Pulmonary artery endothelial cell (primary cell): ENCODE measurements at places on chromosomes 6 and 20.

DNA sequence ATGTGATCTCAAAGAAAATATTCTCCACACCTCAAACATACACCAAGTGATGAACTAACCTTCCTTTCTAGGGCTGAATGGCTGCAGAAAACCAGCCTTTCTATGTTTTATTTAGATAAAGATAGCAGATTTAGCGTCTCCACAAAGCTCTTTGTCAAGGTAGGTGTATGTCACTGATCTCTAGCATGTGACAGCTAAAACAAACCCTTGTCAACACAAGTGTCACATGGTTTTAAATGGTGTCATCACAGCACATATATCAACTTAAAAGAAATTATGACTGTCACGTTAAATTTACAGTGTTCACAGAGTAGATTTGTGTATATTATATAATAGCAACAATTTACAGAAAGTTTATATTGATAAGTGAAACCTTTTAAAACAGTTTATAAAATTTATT is 58.3 kb downstream of the TENT5A start:
- no peak for DNase-seq

DNA sequence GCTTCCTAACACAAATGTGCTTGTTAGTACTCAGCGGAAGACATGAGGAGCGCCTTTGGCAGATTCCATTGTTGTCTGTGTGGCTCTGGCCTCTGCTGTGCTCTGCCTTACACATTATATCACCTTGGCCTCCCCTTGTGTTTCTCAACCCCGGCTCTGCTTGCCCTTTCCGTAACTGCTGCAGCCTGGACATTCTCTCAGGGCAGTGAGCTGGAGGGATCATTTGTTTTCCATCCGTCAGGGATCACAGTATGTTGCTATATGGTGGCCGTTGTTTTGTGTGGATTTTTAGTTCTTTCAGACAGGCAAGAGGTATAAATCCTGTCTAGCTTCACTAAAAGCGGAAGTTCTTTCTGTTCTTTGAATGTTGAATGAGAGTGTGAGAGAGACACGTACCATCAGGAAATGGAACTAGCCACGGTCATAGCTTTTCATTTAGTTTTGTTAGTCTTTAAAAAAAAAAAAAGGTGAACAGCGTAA is 175.1 kb downstream of the JARID2 start:
- no peak for DNase-seq

GRCh38 chr6:139693735-139694134 is 319.3 kb upstream of the CITED2 start:
- DNase-seq = no peak

GRCh38 chr6:162313922-162314660 is 413.5 kb downstream of the PRKN start:
- DNase-seq = no peak

- no peak for DNase-seq
Measured at GRCh38 chr6:123118811-123119210, 122.8 kb downstream of the CLVS2 start.

DNA sequence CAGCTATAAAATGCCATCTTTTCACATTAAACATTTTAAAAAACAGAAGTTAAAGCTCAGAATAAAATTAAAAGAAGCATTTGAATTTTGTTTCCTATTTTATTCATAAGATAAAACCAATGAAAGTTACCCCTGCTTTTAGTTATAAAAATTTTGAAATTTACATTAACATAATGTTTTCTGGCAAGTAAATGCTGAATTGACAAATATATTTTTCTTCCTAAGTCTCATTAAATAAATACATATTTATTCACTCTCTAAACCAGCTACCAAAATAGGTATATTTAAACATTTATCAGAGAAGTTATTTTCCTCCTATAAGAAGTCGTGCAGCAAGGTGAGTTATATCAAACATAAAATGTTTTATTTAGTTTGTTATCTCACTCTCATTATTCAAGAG is 213.6 kb downstream of the TRDN start:
- no peak for DNase-seq

- no peak for DNase-seq
Measured at GRCh38 chr6:137791281-137792159, 75.5 kb upstream of the TNFAIP3 start.

DNA sequence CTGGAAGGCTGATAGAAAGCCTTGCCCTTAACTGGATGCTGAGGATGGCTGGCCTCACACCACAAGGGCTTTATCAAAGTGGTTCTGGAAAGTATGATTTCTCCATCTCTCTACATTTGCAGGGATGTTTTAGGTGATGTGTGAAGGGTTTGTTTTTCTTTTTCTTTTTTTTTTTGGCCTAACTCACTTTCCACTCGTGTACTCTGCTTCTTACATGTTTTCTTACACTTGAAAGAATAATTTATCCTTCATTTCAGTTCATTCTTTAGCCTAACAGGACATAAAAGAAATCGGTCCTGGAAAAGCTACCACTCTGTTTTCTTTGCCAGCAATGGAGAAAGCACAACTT is 41.2 kb downstream of the ISM1 start:
- no peak for DNase-seq

GRCh38 chr20:63908008-63908682 is 13.2 kb downstream of the DNAJC5 start:
- no peak for DNase-seq

GRCh38 chr6:33822575-33823395 is 19.0 kb upstream of the MLN start:
- DNase-seq = no peak

GRCh38 chr6:166733900-166734299 is 106.8 kb upstream of the RPS6KA2 start:
- no peak for DNase-seq

- DNase-seq = no peak
Measured at GRCh38 chr6:15876406-15876805, 213.6 kb upstream of the DTNBP1 start.

DNA sequence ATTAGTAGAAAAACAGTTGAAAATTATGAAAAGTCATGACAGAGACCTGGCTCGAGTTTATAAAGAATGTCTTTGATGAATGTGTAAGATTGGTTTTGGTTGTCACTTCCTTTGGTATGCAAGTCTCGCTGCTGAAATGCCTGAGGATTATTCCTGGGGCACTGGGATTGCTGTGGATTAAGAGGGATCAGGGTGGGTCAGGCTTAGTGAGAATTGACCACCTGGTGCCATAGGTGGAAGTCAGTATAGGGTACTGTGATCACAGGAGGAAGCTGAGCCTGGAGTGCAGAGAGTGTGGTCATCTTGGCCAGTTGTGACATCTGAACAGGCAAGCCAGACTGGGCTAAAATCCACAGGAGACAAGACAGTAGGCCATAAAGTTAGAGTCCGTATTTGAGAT is 34.9 kb downstream of the CEP43 start:
- no peak for DNase-seq

- no peak for DNase-seq
Measured at GRCh38 chr6:79922018-79922417, 25.3 kb downstream of the ELOVL4 start.

GRCh38 chr6:25351485-25351884 is 72.3 kb downstream of the CARMIL1 start:
- DNase-seq = no peak

GRCh38 chr20:34926581-34926980 is 29.0 kb downstream of the GSS start:
- no peak for DNase-seq

- no peak for DNase-seq
Measured at GRCh38 chr20:57410398-57410920, 19.3 kb downstream of the RBM38 start.

DNA sequence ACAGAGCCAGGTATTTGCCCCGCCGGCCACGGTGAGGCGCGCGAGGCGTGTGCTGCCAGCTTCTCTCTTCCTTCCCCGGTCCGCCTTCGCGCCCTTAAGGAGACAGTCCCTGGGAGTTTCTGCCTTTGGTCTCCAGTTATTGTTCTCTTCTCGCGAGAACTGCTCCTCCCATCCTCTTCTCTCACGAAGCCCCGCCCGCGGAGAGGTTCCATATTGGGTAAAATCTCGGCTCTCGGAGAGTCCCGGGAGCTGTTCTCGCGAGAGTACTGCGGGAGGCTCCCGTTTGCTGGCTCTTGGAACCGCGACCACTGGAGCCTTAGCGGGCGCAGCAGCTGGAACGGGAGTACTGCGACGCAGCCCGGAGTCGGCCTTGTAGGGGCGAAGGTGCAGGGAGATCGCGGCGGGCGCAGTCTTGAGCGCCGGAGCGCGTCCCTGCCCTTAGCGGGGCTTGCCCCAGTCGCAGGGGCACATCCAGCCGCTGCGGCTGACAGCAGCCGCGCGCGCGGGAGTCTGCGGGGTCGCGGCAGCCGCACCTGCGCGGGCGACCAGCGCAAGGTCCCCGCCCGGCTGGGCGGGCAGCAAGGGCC is at the start of gene MAPK14:
Gene MAPK14 (plus strand): TSS at position 308 of the 587 bp plus-strand sequence. CDS start 350 bp downstream, outside the sequence.
- peak; percentile 99 for DNase-seq

DNA sequence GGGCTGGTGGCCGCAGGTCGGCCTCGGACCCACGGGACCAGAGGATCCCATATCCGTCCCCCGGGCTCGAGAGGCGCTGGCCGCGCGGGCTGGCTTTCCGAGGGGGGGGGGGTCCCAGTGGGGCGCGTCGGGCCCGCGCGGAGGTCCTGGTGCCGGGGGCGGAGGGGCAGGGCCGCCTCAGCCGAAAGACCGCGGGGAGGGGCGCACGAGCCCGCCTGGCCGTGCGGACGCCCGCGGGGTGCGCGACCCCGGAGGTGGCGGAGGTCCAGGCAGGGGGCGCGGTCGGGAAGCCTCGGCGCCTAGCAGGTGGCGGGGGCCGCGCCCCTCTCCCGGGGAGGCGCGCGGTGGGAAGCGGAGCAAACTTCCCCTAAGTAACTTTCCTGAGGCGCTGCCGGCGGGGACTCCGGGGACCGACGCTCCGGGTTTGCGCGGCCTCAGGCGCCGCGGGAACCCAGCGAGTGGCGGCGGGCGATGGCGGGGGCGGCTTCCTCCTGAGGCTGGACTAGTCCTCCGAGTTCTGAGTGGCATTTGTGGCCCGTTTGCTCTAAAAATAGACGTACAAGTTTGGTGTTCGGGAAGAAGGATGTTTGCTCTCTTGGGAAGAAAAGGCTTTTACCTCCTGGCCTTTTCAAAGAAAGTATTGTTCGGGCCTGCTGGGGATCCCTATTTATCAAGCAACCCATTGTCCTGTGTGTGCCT is 26.5 kb upstream of the BTBD3 start:
- DNase-seq = no peak

GRCh38 chr6:130070792-130071191 is 52.4 kb downstream of the L3MBTL3 start:
- DNase-seq = no peak

GRCh38 chr6:24489881-24490280 is 503 bp upstream of the GPLD1 start:
- DNase-seq = no peak

- DNase-seq = no peak
Measured at GRCh38 chr20:2701671-2702081, 9.1 kb downstream of the EBF4 start.

- DNase-seq = no peak
Measured at GRCh38 chr6:35011096-35012041, 122.3 kb downstream of the ANKS1A start.

GRCh38 chr6:163531122-163531521 is 116.6 kb downstream of the QKI start:
- no peak for DNase-seq

GRCh38 chr6:16136621-16137450 is 8.0 kb downstream of the MYLIP start:
- no peak for DNase-seq

DNA sequence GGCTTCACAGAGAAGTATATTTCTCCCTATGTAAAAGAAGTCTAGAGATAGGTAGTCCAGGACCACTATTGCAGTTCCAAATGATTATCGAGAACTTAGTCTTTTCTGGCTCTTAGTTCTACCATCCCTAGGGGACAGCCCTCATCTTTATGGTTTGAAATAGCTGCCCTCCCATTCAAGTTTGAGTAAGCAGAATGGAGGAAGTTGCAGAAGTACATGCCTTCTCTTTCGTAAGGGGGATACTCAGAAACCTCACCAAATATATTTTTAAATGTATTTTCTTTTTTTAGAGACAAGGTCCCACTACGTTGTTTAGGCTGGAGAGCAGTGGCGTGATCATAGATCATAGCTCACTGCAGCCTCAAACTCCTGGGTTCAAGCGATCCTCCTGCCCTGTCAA is 236.8 kb upstream of the RREB1 start:
- DNase-seq = no peak

GRCh38 chr6:34338811-34339210 is 53.7 kb downstream of the NUDT3 start:
- DNase-seq = no peak

DNA sequence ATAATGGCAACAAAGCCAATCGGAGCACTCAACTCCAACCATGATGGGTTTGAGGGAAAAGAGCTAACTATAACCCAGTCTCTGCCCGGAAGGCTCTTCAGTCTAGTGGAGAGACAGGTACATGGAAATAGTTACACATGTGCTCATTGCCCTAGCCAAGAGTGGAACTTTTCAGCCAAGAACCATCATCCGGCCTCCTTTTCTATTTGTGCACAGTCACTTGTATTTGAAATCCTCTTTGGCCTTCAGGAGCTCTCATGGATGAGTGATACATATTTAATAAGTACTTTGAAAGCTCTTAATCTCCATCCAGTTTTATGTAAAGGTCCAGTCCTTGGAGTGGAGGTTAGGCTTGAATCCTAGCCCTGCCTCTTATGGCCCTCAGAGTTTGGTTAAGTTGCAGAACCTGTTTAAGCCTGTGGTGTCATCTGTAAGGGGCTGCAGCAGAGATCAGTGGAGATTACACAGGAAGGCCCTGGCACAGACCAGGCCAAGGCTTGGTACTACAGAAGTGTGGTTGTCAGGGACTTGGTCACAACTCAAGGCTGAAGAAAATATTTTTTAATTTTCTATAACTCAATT is 72.3 kb upstream of the SMLR1 start:
- no peak for DNase-seq

GRCh38 chr6:14638435-14638905 is 520.9 kb downstream of the CD83 start:
- no peak for DNase-seq

DNA sequence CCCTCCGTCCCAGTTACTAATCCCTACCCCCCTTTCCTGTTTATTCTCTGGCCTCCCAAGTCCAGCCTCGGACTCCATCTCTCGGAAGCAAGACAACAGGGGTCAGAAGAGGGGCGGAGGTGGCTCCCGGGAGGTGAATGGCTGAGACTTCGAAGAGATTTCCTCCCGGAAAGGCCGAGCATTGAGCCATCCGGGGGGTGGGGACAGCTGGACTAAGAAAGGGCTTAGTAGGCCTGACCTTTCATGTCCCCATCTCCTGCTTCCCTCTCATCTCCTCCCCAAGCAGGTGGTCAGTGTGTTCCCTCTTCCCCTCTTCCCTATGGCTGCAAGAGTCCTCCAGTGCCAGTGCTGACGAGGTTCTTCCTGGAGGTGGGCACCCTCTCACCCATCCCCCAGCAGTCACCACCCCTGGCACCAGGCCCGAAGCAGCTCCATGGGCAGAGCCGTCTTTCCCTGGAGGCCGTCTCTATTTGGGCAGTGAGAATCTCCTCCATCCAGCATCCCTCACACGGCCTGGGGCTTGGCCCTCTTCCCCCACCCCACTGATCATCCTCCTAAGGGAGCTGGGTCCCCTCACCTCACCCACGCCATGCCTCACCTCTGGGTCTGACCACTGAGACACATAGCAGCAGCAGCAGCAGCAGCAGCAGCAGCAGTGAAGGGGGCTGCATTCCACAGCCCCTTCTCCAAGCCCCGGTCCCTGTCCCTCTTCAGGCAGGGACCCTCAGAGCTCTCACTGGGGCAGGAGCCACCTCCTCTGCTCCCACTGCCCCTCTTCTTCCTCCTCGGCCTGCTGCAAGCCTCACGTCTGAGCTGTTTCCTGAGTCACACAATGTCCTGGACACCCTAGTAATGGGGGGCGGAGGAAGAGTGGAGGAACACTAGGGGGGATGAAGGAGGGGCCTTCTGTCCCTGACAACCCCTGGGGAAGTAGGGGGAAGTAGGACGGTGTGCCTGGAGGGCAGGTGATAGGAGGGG is at the start of gene NOTCH4:
Gene NOTCH4 (minus strand): TSS at position 810 of the 978 bp plus-strand sequence. CDS start 139 bp downstream, at position 671.
- DNase-seq = no peak
